ENCODE measurements at places on chromosomes 6 and 20.
A peak's percentile ranks its signal among the peaks of the same experiment; 100 is the strongest.

GRCh38 chr6:40724886-40725285 is 137.7 kb upstream of the LRFN2 start:
- no peak for DNase-seq

DNA sequence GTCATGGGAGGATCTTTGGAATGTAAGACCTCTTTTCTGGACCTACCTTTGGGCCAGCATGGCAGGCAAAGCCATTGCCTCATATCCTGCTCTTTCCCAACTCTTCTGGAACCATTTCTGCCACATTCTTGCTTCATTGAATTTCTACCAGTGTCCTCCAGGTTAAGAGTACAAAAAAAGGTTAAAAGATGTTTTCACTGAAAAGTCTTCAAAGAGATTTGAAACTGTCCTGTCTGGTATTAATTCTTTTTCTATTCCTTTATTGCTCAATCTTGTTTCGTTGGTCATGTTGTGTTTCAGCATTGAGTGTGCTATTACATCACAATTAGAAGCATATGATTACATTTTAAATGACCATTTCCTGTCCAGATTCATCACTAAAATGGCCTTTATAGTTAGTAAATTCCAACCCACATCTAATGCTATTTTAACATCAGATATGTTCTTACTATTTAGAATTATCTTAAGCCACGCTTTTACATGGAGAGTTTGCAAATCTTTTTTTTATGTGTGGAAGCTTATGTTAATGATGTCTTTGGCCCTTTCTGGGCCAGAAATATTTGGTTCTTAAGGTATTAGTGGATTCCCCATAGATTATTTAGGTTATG is 450.9 kb downstream of the GJA1 start:
- no peak for DNase-seq

GRCh38 chr20:61254881-61255626 is 3.0 kb downstream of the CDH4 start:
- no peak for DNase-seq

GRCh38 chr6:2030682-2031244 is 214.6 kb downstream of the GMDS start:
- DNase-seq = no peak

- DNase-seq = no peak
Observed at GRCh38 chr20:50413088-50413500, 97.1 kb upstream of the PTPN1 start.

DNA sequence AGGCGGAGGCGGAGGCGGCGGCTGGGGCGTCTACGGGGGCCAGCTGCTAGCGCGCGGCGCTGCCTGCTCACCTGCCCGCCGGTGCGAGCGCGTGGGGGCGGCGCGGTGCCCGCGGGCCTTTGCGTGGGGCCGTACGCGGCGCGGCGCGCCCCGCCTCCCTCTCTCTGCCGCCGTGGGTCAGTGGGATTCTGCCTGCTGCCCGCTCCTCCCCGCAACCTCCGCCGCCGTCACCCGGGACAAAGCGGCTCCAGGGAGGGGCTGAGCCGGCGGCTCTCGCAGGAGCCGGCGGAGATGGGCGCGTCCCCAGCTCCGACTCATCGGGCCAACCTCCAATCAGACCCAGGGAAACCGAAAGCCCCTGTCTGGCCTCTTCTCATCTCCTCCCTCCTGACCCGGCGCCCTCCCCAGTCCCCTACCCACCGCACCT is at the start of gene RCAN2:
Gene RCAN2, minus strand, starts transcription at position 249 of the 427 bp plus-strand sequence.
- DNase-seq = peak; percentile 84

GRCh38 chr6:169163411-169163901 is 90.2 kb downstream of the THBS2 start:
- no peak for DNase-seq

DNA sequence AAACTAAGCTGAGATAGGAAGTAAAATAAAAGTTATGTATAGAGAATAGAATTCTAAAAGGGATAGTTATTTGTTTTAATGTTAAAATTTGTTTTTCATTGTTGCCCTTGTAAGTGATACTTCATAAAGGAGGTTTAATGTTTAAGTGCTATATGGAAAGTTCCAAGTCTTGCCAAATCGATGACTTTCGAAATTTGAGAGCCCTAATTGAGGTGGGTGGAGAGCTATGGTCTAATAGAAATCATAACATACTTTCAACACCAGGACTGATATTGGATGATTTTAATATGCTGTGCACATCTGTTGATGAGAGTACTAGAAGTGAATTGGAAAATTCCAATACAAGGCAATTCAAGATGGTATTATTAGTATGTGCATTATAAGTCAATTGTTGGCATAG is 64.6 kb downstream of the RNF144B start:
- DNase-seq = no peak

DNA sequence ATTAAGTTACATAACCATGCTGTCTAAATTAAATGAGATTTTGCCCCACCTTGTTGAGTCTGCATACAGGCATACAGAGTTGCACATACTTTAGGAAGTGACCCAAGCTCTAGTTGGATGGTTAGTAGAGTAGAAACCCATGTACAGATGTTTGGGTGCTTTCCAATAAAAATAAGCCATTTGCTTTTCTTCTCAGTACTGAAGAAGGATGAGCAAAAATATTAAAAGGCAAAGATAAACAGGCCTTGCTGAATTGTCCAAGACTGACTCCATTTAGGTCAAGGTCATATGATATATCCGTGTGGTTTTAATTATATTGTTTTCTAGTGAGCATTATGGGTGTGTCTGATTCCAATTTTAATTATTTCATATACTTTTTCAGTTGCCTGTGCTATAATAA is 589.4 kb downstream of the RFPL4B start:
- DNase-seq = no peak

DNA sequence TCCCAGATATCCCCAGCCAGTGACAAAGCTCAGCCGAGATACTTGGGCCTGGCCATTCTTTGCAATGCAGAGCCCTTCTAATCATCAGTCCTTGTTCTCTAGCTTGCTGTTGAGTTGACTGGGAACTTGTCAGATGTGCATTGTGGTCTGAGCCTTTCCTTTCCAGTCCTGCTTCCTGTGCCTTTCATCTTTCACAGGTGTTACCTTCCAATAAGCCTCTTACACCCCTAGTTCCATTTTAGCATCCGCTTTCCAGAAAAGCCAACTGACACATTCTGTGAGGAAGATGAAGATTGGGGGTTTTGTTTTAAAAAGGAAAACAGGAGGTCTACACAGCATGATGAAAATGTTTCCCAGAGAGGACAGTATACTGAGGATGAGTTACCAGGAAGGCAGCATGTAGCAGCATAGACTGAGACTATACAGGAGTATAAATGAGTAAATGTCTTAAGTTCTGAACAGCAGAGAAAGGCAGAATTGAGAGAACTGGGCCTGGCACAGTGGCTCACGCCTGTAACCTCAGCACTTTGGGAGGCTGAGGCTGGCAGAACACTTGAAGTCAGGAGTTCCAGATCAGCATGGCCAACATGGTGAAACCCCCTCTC is 5.6 kb upstream of the CEP85L start:
- no peak for DNase-seq

- DNase-seq = peak; percentile 44
Observed at GRCh38 chr20:46894971-46895905, 595 bp downstream of the EYA2 start.

GRCh38 chr20:24651171-24651975 is 181.9 kb downstream of the SYNDIG1 start:
- no peak for DNase-seq

DNA sequence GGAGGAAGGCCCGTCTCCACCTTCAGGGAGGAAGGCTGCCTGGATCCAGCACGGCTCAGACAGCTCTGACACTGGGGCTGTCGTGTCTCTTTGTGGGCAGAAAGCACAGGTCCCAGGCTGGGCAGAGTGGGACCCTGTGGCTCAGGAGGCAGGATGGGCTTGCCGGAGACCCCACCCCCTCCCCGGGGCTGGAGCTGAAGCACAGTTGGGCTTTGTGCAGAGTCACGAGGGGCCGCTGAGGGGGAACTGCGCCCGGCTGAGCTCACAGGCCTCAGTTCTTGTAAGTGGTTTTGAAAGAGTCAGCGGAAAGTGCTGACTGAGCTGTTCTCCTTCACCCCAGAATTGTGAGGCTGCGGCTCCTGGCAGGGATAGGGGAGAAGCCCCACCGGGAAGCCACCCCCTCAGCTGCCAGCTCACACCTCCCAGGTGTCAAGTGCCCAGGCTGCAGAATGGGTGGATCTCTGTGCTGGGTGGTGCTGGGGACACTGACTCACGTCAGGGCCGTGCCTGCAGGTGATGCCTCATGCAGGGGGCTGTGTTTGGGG is 145.5 kb upstream of the RNF24 start:
- DNase-seq = no peak
